Brain microvascular endothelial cell (primary cell): ENCODE measurements at places on chromosomes 12 and 14.

GRCh38 chr14:94372021-94372605, 16.3 kb downstream of the SERPINA1 start:
- no peak for DNase-seq

DNA sequence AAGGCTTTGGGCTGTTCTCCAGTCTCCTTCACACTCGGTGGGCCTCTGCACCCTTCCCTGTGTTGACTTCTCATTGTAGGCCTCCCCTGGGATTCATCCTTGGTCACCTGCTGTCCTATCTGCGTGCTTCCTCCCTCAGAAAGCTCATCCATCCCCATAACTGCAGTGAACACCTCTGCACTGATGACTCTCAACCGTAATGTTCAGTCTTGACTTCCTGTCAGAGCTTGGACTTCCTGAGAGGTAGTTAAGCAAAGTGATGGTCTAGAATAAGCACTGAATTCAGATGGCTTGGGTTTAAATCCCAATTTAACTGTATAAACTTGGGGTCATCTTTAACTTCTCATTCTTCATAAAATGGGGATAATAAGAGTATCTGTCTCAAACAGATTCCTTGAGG, 13.6 kb upstream of the MDM1 start:
- no peak for DNase-seq

- DNase-seq = no peak
Observed at GRCh38 chr12:55696796-55697462, 10.8 kb downstream of the ITGA7 start.

- no peak for DNase-seq
Observed at GRCh38 chr12:29698756-29699155, 85.0 kb downstream of the TMTC1 start.

DNA sequence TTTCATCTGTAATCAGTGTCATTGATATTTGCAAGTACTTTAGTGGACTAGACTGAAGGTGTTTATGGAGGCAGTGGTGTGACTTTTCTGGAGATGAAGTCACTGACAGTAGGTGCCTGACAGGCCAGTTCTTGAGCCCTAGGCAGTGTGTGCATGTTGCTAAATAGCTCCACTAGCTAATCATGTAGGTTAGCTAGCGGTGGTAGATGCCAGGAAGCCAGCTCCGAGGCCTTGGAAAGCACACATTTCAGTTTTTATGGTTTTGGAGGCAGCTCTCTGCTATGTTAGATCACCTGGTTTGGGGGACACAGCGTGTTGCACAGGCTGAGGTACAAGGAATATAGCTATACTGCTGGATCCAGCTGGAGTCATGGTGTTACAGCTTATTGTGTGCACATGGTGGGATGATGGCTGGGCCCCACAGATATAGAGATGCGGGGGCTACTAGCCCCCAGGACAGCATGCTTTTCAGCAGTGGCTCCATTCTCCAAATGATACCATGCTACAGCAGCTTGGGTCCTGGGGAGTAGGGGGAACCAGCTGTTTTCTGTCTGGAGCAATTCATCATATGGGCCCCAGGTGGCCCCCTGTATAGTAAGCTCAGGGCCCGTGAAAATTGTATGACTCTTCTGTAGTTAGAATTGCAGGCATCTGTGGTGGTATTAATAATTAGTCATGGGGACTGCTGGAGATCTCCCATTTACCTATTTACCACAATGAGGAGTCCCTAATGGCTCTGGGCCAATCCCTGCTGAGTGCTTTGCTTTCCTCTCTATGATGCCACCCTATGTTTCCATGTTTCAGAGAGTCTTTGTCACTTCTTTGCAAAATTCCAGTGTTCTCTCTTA, 367.2 kb upstream of the LMO3 start:
- no peak for DNase-seq

DNA sequence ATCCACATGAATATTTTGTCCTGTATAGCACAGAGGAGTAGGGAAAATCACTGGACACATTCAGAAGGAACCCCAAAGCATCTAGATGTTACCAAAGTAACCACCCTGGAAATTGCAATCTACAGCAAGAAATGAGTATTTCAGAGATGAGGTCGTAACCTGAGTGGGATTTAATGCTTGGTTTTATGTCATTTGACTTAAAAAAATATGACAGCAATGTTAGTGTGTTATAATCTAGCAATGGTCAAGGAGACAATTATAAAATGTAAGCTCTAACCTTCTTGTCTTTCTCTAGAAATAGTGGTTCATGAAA, 256.6 kb downstream of the NAV3 start:
- DNase-seq = no peak

DNA sequence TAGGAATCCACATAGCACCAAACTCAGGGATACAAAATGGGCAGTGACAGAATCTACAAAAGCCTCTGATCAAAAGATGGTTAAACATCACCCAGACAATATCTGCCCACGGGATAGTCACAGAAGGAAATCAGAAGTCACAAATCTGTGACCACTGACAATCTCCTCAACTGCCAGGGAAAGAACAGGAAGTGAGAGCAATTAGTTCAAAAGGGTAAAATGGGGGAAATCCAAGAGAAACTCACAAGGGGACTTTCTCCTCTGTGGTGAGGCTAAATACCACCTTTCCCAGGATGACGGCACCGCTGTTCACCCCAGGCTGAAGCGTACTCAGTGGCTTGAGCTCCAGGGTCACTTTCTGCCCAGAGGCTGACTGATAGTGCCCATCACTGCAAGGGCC, 10.7 kb downstream of the TTC5 start:
- DNase-seq = no peak

GRCh38 chr12:80565271-80565670, 121.2 kb downstream of the PTPRQ start:
- peak; percentile 25 for DNase-seq

DNA sequence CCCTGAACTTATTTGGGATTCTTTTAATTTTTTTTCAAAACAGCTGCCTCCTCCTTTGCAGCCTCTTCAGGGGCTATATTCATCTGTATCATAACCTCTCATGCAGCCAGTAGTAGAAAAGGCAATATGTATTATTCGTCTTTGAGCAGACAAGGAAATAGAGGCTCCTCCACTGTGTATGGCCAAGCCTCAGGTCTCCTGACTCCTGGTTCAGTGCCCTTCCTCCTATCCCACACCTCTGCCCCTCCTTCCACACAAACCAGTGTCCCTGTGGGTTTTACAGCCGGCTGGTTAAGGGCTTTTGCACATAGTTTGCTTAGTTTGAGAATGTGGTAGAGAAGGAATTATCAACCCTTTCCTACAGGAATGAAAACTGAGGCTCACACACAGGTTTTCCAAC, 8.8 kb upstream of the ACVRL1 start:
- no peak for DNase-seq

GRCh38 chr14:58631732-58632131, 6.0 kb upstream of the DACT1 start:
- no peak for DNase-seq

GRCh38 chr12:107477947-107478610, 207.5 kb upstream of the PWP1 start:
- DNase-seq = no peak

- DNase-seq = no peak
Observed at GRCh38 chr14:64035143-64035542, 182.3 kb downstream of the SYNE2 start.
